ENCODE measurements at places on chromosomes 3 and 15. TPM values are rescaled to one million over a fixed set of nuclear protein-coding genes. Genes with fewer than 3 reads are reported as not detected.
A peak's percentile ranks its signal among the peaks of the same experiment; 100 is the strongest.

DNA sequence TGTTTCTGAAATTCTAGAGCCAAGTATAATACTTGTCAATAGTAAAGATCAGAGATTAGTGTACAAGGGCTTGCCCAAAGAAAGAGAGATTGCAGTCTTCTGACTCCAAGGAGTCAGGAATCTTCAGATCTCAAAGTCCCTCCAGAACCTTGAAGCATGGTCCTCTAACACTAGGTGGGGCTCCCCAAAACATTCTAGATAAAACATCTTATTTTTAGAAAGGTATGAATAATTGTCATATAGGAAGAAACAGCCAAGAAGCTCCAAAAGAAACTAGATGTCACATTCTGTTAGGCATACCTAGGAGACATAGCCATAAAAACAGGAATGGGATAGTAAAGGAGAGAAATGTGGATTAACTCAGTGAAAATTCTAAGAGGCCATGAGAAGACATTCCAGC, 10.7 kb downstream of the MUC13 start:
- DNase-seq = peak; percentile 17

DNA sequence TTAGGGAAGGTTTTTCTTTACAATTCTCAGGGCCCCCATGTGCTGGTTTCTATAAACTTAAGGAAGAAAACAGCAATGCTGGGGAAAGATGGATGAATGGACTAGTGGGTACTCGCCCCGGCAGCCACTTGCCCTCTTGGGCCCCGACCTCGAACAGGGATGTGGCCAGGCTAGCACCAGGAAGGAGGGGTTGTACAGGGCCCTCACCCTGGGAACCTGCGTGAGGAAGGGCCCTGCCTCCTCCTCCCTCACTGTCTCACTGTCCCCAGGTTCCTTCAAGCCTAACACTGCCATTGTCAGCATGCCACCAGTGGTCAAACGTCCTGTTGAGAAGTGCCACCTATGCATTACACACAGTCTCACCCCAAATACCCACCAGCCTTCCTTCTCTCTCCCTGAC, 9.1 kb downstream of the ADAMTS17 start:
- no peak for DNase-seq

DNA sequence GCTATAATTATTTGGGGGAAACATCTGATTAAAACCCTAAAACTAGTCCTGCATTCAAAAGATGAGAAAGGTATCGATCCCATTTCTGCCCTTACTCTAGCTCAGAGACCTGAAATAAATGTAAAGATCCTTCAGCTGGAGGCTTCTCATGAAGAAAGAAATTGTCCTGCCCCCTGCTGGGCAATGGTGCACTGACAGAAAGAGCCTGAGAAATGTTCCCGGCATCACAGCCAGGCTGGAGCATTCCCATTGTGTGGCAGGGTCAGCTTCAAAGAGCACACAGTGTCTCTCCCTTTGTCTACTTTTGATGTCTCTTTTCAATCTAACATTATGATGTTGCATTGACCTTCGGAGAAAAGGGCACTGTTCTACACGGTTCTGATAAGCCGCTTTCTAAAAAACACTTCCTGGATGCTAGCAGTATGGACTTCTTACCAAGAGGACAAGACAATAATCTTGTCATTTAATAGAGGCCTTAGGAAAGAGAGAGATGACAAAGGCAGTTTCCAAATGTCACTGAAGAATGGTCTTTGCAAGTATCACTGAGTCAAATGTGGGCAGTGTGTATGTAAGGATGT, 287.5 kb downstream of the MAGI1 start:
- peak; percentile 58 for DNase-seq

GRCh38 chr15:49926740-49927139, 192.3 kb downstream of the ATP8B4 start:
- no peak for DNase-seq

- no peak for DNase-seq
Observed at GRCh38 chr3:40173227-40173721, 136.2 kb upstream of the EIF1B start.

DNA sequence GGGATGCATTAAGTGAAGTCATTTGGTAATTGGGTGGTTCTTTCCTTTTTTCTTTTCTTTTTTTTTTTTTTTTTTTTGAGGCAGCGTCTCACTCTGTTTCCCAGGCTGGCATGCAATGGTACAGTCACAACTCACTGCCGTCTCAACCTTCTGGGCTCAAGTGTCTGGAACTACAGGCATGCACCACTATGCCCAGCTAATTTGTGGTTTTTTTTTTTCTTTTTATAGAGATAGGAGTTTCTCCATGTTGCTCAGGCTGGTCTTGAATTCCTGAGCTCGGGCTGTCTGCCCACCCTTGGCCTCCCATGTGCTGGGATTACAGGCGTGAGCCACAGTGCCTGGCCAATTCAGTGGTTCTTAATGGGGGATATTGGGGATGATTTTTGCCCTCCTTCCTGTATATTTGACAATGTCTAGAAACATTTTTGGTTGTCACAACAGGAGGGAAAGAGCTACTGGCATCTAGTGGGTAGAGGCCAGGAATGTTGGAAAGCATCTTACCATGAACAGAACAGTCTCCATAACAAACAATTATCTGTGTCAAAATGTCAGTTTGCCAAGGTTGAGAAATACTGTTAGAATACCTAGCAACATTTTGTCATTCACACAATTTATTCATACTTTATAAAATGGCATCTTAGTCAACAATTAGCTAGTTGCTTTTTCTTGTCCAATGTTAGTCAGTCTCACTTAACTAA, 79.4 kb upstream of the CNTN3 start:
- no peak for DNase-seq

DNA sequence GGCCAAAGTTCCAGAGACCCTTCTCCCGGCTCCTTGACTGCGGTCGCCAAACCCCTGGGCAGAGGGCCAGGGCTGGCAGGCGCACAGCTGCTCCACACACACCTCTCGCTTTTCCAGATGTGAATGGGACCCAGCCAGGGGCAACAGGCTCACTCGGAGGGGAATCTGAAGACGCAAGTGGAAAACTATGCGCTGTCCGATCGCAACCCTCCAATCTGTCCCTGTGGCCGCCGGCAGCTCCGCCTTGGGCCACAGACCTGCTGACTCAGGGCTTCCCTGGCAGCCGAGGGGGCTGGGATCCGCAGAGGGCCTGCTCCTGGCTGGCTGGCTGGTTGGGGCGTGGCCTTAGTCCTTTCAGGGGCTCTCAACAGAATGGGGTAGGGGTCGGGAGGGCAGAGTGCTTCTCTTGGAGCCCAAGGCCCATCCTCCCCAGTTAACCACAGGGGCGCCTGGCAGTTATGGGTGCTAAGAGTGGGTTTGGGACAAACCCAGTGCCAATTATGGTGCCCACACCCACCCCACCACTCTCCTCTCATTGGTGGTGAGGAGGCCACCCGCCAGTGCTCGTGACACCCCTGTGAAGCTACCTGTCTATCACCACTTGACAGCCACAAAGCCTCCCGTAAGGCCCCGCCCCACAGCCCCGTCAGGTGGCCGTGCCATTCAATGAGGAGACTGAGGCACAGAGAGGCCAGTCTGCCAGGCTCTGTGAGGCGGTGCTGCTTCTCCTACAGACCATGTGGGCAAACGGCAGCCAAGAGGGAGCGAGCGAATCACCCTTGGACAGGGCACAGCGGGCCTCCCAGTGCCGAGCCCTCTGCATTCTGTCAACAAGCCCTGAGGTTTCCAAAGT, 53.8 kb downstream of the IQSEC1 start:
- DNase-seq = peak; percentile 40

GRCh38 chr15:70910958-70911357, 18.3 kb downstream of the LRRC49 start:
- no peak for DNase-seq

DNA sequence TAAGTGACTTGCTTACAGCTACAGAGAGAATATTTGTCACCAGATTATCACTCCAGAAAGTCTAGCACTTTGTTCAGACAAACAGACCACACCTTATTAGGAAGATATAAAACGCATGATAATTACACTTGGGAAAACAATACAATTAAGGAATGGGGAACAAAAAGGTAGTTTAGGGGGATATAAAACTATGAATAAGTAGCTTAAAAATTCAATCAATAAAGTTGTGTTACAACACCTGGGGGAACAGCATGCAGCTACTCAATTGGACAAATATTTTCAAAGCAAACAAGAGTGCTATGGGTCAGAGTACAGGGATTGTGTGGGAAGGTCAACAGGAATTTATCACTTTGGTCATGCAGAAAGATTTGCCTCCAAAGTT, 15.1 kb downstream of the CLDN1 start:
- DNase-seq = no peak

DNA sequence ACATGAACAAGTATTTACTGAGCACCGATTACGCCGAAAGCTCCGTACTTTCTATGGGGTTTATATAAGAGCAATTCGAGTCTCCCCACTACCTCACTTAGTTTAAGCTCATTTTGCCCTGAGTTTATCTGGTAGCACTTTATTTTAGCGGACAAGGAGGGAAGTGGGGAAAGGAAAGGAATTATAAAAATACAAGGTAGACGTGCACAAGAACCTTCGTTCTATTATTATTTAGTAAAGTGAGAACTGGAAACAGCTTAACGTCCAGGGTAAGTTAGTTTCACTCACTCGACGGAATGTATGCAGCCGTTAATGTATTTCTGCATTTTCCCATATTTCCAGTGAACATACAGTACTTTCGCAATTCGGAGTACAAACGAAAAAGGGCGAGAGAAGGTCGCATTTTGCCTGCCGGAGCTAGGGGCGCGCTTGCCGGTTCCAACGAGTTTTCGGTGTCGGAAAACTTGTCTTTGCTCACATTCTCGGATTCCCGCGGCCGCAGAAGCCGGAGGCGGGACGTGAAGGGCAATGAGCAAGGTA, 1.2 kb upstream of the STT3B start:
- DNase-seq = no peak

- peak; percentile 87 for DNase-seq
Observed at GRCh38 chr3:72482589-72483321, 365.5 kb downstream of the SHQ1 start.

DNA sequence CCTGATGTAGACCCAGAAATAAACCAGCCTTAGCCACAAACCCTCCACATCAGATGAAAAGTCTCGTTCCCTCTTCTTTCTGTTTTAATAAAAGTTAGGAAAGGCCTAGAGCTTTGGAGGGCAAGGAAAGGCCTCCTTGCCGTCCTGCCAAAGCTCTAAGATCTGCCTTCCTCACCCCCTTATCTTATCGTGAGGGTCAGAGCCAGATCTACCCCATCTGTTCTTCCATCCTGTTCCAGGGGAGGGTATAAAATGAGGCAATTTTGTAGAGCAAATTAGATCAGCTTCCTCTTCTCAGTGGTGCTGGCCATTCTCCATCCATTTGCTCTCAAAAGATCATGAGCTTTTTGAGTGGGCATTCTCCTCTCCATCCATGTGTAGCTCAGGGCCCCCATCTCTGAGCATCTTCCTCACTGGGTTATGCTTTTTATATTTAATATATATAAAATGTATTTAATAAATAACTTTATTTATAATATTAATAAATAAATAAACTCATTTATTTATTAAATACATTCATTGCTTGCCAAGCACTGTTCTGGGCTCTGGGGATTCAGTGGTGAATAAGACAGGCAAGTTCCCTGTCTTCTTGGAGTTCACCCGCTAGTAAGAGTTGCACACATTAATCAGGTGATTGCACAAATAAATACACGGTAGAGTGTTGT, 2.0 kb upstream of the SLC24A1 start:
- no peak for DNase-seq

DNA sequence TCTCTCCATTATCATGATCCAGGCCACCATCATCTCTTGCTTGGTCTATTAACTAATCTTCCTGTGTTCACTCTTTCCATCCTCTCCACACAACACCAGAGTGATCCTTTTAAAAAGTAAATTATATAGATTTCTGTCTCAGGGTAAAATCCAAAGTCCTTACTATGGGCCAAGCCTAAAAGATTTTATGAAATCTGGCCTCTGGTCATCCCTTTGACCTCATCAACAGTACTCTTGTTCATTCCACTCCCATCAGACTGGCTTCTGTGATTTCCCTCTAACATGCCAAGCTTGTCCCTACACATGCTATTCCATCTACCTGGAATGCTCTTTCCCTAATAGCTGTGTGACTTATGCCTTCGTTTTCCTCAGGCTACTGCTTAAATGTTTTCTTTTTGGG, 8.3 kb upstream of the TIPARP start:
- no peak for DNase-seq

Gene SPTBN5
- total RNA-seq = 1.1 TPM

Gene GREM1
- total RNA-seq = not detected

Gene FANCD2OS
- not detected for total RNA-seq

Gene KBTBD8
- 4.3 TPM for total RNA-seq

Gene MYL3
- not detected for total RNA-seq

Gene ZIC1
- total RNA-seq = not detected
